ENCODE measurements at places on chromosomes 4 and X.

DNA sequence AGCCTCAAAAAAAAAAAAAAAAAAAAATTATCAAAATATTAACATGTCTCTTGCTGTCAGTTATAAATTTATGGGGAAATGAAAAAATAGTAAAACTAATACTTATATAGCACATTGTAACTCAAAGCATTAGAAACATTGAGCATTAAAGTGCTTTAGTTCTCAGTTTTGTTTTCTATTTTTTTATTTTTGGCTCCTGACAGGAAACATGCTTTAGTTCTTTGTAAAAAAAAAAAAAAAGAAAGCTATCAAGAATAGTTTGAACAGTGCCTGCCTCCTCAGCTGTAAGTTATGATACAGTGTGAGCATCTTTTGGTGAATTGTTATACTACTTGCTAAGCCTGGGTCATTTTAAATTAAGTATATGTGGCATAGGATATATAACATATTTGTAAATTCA, 5.1 kb upstream of the CENPC start:
- no peak for DNase-seq

DNA sequence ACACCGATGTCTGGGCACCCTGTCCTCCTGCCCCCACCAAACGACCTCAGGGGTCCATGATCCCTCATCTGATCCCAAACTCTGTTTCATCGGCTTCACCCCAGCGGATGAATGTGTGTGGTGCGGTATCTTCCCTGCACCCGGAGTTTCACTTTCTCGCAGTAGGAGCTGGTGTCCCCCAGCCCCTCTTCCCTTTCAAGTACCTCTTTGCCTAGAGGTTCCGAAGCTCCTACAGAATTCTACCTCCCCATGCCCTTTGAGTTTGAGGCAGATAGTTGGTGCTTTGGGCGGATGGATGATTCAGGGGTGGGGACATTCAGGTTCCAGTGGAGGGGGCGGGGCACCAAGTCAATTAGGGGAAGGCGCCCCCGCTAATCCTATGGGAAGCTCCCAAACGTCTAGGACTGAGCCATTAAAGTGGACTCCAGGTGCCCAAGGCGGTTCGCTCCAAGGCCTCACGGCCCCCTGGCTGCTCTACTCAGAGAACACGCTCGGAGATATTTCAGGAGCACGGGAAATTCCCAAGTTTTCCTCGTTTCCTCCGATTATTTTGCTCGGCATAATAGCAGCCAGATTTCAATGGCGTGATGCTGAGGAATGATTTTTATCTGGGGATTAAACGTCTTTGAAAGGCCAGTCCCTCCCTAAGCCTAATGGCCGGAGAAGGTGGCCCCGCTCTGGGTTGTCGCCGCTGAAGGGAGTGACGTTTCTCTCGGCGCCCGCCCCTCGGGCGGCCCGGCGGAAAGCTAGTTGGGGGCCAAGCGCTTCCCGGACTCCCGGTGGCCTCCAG, 1.3 kb downstream of the MSX1 start:
- DNase-seq, result peak; percentile 84

DNA sequence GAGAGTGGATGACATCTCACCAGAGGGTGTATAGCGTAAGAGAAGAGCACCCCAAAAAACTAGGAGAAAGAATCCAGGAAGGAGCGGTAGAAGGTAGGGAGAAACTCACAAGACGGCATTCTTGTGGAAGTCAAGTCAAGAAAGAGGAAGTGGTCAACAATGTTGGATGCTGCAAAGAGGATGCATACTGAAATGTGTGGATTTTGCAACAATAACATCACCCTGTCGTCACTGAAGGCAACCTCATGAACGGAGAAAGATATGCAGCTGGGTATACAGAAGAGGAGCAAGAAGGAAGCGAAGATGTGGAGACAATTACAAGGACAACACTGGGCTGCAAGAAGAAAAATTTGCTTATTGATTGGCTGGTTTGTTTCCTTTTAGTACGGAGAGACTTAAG, 11.4 kb upstream of the TAPT1 start:
- no peak for DNase-seq

- DNase-seq, result no peak
These were observed 92.4 kb upstream of the WDR17 start for GRCh38 chr4:175973027-175973923.

GRCh38 chr4:4603592-4603991, 61.7 kb upstream of the STX18 start:
- DNase-seq, result no peak

Data from H54 (cell line).